Activated T-helper 1 cell treated with Interleukin-2 at 50 U/mL for 16 hours (primary cell): ENCODE measurements at places on chromosomes 5 and 9.

GRCh38 chr9:9790216-9790872 is 822.5 kb downstream of the PTPRD start:
- DNase-seq, result no peak

GRCh38 chr5:103428411-103428871 is 134.1 kb downstream of the NUDT12 start:
- DNase-seq, result no peak

GRCh38 chr5:4868140-4868735 is 271.9 kb upstream of the ADAMTS16 start:
- DNase-seq, result no peak

DNA sequence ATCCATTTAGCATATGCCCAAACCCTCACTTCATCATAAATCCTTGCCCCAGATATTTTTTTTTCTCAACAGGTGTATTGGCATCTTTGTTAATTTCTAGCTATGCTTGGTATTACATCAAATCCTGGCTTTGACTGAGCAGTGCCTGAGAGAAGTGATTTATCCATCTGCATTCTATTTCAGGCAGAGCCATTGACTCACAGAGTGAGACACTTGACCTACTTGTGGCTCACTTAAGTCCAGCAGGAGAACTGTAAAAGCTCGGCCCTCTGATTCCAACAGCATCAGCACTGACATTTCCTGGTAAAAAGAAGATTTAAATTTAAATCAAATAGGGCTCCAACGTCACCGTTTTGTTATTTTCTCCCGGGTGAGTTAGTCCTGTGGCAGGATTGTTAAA is 93.4 kb downstream of the PLK2 start:
- no peak for DNase-seq

GRCh38 chr5:179302499-179303185 is 42.6 kb downstream of the ADAMTS2 start:
- no peak for DNase-seq

DNA sequence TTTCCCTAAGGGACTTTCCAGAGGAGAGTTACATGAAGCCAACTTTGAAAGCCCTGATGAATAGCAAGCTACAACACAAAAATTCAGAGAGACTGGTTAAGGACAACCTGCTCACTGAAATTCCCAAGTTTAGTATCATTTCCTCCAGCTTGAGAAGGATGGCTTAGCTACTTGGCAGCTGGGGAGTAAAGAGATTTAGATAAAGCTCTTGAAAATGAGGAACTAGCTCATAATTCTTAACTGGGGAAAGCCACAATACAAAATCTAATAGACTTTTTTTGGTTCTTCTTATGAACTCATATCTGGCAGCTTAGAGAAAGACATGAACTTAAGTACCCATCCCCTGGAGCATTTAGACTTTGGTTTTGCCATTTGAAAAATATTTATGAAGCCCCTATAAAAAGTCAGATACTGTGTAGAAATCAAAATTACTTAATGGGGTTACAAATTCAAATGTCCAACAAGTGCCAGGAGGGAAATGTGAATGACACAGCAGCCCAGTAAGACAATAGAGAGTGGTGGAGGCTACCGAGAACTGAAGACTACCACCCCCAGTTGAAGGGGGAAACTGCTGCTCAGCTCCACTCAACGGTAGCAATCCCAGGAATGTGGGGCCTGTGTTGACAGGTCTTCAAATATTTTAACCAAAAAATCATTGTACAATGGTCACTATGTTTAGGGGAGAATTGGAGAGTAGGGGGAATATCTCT is 79.4 kb upstream of the ADRB2 start:
- DNase-seq, result no peak

- DNase-seq, result peak; percentile 13
Measured at GRCh38 chr9:133460405-133461175, 812 bp downstream of the CACFD1 start.

DNA sequence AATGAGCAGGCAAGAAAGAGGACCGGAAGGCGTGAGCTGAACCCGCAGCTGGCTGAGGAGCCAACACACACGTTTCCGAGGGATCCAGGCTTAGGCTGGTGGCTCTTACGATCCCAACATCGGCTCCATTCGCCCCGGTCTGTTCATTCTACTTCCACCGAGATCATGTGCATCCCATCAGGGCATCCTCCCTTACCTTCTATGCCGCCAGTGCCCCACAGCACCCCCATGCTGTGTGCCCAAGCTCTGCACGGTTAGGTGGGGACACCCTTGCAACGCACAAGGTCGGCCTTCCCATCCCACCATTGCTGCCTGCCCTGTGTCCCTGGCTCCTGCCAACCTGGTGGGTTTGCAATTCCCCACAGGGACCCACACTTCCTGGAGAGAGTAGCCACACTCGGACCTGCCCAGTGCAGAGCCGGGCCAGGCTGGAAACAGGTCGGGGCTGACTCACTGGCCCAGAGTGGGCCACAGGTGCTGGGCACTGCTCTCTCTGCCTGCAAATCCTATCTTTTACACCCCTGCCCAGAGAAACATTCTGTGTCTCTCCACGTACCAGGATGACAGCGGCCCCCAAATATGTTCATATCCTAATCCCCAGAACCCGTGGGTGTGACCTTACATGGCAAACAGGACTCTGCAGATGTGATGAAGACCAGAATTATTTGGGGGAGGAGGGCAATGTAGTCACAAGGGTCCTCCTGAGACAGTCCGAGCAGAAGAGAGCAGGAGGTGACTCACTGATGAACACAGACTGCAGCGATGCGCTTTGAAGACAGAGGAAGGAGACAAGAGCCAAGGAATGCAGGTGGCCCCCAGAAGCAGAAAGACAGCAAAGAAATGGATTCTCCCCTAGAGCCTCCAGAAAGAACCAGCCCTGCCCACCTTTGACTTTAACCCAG is 182.2 kb downstream of the AUH start:
- DNase-seq, result no peak

- no peak for DNase-seq
Measured at GRCh38 chr5:2353211-2353610, 398.3 kb downstream of the IRX2 start.

DNA sequence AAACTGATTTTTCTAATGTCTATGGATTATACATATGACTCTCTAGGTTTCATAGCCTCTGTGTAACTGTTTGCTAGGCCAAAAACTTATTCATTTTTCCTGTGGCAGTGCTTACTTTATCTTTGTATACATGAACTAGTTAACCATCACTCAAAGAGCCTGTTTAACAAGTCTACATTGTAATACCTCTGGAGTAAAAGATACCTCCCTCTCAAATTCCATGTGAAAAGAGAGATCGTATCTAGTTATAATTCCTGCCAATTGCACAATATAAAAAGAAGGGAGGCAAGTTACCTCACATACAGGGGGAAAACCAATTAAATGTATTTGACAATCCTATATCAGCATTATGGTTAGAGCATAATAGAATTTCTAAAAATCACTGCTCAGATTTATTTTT is 271.9 kb upstream of the ST8SIA4 start:
- no peak for DNase-seq

DNA sequence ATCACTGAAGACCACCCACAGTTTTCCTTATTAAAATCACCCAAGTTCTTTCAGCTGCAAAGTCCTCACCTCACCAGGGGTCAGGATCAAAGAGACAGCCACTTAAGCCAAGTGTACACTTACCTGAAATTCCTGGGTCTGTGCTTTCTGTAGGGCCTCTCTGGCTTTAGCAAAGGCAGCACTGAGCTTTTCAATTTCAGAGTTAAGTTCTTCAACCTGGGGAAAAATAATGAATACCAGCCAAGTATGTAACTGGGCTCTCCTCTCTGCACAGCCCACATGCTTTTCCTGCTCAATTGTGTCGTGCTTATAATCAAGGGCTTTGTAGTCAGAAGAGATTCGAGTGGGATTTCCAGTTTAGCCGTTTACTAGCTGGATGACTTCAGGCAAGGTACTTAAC is 55.1 kb downstream of the CDK5RAP2 start:
- DNase-seq, result no peak

DNA sequence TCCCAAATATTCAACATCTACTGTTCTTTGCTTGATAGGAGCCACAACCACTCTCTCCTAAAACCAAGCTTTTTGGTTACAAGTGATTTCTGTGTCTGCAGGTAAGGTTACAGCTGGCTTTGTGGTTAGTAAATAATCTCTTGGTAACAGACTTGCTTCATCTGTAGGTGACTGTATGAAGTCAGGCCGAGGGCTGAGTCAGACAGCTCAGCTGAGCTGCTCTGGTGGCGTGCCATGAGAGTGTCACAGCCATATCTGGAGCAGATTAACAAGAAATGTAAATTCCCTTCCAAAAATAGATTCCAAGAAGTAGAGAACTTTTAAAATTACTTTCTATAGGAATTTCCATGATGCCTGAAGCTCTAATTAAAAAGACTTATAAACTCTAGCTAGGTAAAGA is 23.7 kb upstream of the TAS2R1 start:
- no peak for DNase-seq

- DNase-seq, result no peak
Measured at GRCh38 chr5:55481293-55481855, 53.4 kb downstream of the PLPP1 start.

GRCh38 chr5:1494780-1495524 is 28.8 kb downstream of the LPCAT1 start:
- no peak for DNase-seq

- DNase-seq, result no peak
Measured at GRCh38 chr5:132190161-132190817, 37.4 kb downstream of the P4HA2 start.

GRCh38 chr5:19314840-19315239 is 673.2 kb downstream of the CDH18 start:
- DNase-seq, result no peak

DNA sequence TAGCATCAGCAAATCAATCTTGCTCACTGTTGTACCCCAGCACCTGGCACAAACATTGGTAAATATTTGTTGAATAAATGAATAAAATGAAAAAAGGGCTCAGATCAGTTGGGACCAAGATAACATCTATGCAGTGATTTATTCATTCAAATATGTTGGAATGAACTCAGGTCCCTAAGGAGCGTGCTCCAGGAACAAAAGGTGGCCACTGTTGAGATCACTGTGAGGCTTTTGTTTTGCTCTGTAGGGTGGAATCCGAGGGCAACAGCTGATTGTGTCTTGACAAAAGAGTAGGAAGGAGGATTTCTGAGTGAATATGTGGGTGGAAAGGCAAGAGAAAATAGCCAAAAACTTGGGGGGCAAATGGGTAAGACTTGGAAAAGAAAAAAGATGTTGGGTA is 89.7 kb downstream of the PPP2R2B start:
- DNase-seq, result no peak

GRCh38 chr9:120870206-120870605 is 6.8 kb downstream of the PHF19 start:
- DNase-seq, result no peak

- DNase-seq, result no peak
Measured at GRCh38 chr9:115002371-115003120, 72.2 kb upstream of the TNFSF8 start.

DNA sequence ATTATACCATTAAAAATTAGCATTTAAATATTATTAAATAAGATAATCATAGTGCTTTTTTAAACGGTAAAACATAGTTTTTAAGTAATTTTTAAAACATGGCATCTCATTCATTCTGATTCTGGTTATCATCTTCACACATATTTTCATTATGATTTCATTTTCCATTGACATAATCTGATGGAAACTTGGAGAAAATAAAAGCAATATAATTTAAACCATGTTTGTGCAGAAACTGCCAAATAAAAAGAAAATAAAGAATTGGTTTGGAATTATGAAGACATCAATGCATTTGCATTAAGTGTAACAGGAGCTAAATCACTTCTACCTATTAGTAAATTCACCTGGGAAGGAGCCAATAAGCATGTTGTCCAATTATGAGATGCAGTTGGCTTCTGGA is 490.1 kb upstream of the CD180 start:
- DNase-seq, result no peak

GRCh38 chr9:36499174-36499890 is 73.4 kb upstream of the MELK start:
- DNase-seq, result no peak

DNA sequence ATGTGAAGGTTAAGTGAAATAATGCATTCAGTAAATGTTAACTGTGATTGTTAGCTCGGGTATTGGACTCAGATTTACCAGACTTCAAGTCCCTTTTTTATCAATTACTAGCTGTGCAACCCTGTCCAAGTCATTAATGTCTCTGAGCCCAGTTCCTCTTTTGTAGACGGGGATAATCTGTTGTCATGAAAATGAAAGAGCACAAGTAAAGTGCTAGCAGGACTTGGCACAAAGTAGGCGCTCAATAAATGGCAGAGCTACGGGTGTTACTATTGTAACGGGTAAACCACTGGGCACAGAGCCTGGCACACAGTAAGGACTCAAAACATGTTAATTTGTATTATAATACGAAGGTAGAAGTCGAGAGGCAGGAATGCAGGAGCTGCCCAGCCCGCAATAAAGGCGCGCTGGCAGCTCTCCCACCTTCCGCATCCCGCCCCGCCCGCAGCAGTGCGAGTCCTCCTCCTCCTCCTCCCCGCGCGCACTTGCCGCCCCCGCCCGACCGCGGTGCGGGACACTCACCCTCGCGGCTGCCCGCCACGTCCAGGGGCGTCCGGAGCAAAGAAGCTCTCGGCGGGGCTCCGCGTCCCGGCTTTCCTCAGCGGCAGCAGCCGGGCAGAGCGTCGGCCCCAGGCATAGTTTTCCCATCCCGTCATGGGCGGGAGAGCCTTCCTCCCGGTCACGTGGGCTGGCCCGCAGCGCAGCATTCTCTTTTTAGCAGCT is at the start of gene C1QTNF2:
Gene C1QTNF2, minus strand, starts transcription at position 637 of the 723 bp plus-strand sequence. CDS start 15,615 bp downstream, outside the sequence.
- DNase-seq, result no peak

DNA sequence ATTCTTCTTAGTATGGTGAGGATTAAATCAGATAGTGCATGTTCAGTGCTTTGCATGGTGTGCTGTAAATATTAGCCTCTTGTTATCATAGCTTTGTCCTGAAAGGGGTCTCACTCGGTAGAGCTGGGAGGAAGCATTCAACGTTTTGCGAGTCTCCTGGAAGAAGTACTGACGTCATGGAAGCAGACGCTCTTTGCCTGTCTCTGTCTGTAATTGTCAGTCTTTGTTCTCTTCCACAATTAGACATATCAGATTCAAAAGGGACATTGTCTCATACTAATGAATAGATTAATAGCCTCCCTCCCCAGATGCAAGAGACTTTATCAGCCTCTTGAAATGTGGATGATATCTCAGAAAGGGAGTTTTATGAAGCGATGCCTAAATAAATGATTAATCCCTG is 91.8 kb upstream of the CXCL14 start:
- DNase-seq, result no peak

DNA sequence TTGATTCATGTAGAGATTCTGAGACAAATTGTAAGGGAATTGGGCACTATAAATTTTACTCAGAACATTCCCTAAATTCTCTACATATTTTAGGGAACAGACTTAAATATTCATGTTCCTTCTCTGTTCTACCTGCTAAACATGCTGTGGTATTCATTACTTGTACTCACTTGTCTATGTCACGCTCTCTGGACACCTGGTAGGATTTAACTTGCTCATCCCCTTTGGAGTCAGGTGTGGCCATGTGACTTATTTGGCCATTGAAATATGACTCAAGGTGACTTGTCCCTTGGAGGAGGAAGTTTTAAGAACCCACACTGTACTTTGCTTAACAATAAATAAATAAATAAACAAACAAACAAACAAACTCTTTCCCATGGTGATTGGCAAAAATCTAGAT is 2258.8 kb upstream of the WWC1 start:
- no peak for DNase-seq

- DNase-seq, result no peak
Measured at GRCh38 chr5:151909628-151910027, 15.0 kb downstream of the GLRA1 start.
